ENCODE measurements at places on chromosomes 2 and 18.

DNA sequence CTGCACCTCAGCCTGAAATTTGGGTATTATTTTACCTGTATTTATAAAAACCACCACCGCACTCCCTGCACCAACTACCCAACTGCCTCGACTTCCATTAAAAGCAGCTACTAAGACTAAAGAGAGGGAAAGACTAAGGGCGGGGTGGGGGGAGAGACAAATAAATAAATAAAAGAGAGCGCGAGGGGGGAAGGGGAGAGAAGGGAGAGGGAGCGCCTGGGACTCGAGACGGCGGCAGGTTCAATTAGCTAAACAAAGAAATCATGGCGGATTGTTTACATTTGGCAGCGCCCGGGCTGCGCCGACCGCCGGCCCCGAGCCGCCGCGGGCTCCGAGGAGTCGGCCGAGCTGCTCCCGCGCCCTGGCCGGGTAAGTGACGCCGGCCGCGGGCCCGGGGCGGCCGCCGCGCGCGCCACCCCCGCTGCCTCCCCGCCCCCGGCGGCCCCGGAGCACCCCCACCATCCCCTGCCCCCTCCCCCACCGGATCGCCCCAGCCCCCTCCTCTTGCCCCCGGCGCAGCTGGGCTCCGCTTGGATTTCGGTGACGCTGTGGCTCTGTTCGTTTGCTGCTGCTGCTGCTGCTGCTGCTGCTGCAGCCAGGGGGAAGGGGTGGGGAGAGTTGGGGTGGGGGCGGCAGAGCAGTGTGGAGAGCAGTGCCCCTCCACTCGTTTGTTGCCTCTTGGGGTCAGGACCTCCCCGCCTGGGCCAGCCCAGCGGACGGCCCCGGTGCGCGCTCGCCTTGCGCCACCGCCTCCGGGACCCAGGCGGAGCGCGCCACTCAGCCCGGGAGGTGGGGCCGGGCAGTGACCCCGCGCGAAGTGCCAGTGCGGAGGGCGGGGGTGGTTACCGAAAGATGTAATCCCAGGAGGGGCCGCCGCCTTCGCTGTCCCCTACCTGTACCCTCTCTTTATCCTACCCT is 187.2 kb upstream of the FANCL start:
- DNase-seq = no peak

DNA sequence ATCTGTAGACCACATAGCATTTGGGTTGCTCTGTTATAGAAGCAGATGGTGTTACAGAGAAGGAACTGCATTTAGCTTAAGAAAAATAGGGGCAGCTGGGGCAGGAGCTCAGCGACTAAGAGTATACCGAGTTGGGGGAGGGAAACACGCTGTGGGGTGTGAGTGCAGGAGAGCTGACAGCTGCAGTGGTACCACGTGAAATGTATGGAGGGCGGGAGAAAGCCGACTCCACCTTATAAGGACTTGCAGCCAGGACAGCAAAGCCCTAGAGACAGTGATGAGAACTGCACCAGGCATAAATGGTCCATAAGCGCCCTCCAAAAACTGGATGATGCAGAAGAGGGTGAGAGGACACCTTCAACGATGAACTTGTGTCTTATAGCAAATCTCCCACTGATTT is 237.6 kb downstream of the PRKCE start:
- no peak for DNase-seq

DNA sequence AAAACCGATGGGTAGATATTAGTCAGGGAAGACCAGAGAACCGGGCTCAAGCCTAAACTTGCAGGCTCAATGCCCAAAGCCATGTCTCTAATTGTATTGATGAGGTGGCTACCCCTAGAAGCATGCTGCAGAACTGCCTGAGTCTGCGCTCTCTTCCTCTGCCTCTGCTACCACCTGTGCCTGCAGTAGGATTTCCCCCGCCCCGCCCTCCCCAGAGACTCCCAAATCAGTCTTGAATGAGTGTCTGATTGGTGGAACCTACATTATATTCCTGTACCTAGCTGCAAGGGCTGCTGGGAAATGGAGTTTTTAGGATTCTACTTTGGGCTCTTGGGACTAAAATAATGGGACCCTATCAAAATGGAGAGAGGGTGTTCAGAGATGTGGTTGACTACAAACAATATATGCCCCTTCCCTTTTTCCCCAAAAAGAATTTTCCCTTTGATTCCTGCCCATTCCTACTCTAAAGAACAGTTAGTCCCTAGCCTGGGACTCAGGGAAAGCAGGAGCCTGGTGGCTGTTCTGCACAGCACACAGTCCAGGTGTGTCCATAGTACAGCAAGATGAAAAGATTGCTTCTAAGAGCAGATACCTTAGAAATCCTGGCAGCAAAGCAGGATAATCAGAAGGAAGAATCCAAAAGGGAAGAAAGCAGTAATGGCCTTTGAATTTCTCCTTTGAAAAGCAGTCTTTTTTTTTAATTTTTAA is 12.5 kb downstream of the GRP start:
- DNase-seq = no peak

DNA sequence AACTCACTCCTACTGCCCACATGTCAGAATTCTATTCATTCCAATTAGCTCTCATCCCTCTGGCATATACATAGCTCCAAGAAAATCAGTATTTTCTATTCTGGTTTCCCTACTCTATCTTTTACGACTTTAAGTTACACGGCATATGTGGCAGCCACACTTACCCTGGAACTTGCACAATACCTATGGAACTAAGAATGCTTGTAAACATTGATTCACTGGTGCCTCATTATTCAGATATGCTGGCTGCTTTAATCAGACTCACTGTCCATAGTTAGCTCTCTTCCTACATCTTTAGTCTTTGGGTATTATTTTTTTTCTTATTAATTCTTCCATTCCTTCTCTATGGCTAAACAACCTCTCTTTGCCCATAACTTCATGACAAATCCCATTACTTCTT is 1519.9 kb upstream of the ACVR2A start:
- DNase-seq = no peak

- no peak for DNase-seq
Measured at GRCh38 chr2:124708661-124709060, 683.6 kb downstream of the CNTNAP5 start.

DNA sequence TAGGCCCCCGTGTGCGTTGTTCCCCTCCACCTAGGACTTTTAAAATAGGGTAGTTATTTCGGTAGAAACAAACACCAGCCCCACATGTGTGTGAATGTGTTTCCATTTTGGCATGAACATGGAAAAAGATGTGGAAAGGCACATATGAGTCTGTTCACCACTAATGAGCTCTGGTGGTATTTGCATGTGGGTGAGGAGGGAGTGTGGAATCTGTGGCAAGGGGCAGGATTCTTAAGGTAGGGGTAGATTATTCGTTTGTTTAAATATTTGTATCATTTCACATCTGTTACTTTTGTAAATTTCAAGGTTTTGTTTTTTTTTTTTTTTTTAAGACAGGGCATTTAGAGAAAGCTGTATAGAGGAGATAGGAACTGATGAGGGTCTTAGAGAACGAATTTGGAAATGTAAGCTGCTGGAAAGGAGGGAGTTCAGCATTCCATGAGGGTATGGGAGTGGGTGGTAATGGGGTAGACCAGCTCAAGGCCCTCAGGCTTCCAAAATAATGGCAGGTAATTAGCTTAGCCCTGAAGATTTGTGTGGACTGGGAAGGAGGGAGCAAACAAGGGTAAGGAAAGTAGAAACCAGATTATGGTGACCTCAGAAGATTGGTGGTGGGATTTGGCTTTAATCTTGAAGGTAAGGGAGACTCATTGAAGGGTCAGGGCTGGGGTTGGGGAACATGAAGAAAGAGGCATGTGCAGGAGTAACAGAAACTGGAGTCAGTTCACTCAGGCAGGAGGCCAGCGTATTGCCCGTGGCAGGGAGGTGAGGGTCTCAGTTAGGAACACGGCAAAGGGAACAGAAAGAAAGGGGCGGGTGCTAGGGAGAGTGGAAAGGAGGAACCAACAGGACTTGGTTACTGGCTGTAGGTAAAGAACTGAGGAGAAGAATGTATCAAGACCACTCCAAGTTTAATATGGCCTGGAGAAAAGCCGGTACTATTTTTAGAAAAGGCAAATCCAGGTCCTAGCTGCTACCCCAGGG is 123.6 kb downstream of the PLB1 start:
- no peak for DNase-seq

GRCh38 chr2:127293386-127293747 is 577 bp downstream of the ERCC3 start:
- DNase-seq = no peak

DNA sequence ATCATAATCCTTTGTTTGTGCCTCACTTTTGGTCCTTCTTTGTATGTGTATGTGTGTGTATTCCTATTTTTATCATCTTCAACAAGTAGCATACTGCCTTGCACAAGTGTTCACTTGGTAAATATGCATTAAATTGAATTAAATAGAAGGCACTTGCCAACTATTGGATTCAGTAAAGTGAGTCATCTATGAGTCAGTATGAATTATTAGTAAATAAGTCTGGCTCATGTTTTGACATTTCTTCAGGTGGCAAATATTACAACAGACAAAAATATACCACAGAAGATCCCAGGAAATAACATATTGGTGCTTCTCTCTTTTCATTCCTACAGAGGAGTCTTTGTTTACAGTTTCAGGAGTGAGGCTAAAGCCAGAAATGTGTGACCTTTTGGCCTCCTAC is 84.1 kb downstream of the CDK15 start:
- DNase-seq = no peak
